ENCODE measurements at places on chromosomes 2 and 18.

DNA sequence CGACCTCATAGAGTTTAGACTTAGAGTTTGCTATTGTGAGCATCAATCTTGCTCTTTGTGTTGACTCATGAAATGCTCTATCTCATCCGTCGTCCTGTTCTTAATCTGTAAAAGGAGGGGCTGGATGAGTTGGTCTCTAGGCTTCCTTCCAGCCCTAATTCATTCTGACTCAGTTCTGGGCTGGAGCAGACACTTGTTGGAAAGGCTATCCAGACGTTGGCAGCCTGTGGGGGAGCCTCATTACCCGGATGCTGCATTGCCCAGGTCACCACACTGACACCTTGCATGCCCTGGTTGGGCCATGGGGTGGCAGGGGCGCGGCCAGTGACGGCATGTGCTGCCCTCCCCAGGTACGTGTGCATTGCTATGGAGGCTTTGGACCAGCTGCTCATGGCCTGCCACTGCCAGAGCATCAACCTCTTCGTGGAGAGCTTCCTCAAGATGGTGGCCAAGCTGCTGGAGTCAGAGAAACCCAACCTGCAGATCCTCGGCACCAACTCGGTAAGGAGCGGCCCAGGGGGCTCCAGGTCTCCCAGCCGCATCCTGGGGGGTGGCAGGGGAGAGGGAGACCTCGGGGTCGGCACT lies 61.5 kb downstream of the EFR3B start:
- DNase-seq, result no peak

DNA sequence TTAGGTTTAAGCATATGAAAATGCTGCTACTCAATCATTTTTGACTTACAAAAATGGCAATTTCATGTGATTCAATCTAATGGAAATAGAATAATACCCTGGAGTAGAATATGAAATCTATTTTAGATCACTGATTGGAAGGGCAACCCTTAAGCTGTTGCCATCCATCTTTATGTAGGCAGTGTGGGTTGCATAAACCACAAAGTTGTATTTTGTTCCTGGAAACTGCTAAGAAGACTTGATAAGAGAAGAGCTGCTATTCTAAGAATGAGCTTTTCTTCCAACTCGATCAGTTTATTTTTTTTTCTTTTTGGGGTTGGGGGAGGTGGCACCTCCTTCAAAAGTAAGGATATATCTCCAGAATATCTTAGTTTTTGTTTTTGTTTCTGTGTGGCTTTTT lies 60.2 kb downstream of the CAVIN2 start:
- no peak for DNase-seq

DNA sequence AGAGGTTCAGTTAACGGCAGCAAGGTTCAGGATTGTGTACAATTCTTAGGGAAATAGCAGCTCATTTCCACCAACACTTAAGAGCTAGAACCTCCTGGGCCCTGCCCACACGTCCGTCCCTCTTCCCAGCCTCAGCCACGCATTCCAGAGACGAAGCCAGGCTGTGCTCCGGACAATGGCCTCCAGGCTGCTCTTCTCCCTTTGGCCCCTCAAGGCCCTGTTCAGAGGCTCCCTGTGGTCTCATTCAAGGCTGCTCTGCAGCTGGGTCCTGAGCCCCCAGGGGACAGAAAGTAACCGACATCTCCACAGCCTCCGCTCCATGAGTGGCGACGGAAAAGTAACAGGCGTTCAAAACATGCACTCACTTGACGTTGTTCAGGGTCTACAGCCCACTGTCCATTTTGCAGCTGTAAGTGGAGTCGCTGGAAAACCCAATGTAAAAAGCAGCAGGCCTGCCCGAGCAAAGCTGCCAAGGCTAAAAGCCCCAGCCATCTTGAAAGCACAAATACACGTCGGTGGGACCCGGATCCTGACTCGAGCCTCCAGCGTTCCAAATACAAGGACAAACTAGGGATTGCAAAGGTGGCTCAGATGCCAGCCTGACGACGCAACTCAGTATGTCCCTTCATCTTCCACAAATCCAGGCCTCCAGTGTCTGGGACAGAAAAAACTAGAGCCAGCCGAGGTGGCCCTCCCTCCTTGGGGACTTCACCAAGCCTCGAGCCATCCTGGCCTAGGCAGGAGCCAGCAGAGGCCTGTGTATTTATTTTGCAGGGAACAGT lies 76.9 kb downstream of the NDUFA10 start:
- no peak for DNase-seq

GRCh38 chr2:189178726-189179569 lies 613 bp downstream of the COL5A2 start:
- DNase-seq, result no peak

GRCh38 chr2:12597610-12598009 lies 119.1 kb upstream of the TRIB2 start:
- DNase-seq, result no peak

- no peak for DNase-seq
Observed at GRCh38 chr2:120859128-120859527, 123.5 kb downstream of the GLI2 start.

DNA sequence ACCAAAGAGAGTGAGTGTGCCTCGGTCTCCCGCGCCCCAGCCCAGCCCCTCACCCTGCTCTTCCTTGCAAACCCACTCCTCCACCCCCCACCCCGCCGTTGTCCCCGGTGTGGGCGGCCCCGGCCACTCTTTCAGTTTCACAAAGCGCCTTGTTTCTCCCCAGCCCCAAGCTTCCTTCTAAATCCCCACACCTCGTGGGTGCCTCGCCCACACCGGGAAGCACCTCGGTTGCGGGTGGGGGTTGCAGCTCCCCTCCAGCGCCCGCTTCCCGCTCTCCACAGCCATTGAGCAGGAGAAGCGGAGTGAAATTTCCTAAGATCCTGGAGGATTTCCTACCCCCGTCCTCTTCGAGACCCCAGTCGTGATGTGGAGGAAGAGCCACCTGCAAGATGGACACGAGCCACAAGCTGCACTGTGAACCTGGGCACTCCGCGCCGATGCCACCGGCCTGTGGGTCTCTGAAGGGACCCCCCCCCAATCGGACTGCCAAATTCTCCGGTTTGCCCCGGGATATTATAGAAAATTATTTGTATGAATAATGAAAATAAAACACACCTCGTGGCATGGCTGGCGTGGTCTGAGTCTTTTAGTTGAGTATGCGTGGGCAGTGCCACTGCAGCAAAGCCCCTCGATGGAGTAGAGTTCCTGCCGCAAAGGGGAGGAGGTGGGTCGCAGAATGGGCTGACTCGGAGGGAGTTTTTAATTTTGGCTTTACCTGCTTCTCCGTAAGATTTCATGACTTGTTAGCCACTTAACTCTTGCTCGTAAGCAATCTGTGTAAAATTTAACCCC lies 848 bp downstream of the TMSB10 start:
- peak; percentile 62 for DNase-seq

- DNase-seq, result no peak
Observed at GRCh38 chr2:68689553-68690537, 44.8 kb upstream of the ARHGAP25 start.

- no peak for DNase-seq
Observed at GRCh38 chr2:100394111-100394641, 23.3 kb downstream of the CHST10 start.

GRCh38 chr2:45055162-45055605 lies 45.9 kb upstream of the SIX2 start:
- no peak for DNase-seq

- no peak for DNase-seq
Observed at GRCh38 chr2:201414099-201415023, 36.9 kb downstream of the TRAK2 start.

GRCh38 chr2:103289105-103289725 lies 527.4 kb downstream of the TMEM182 start:
- no peak for DNase-seq

DNA sequence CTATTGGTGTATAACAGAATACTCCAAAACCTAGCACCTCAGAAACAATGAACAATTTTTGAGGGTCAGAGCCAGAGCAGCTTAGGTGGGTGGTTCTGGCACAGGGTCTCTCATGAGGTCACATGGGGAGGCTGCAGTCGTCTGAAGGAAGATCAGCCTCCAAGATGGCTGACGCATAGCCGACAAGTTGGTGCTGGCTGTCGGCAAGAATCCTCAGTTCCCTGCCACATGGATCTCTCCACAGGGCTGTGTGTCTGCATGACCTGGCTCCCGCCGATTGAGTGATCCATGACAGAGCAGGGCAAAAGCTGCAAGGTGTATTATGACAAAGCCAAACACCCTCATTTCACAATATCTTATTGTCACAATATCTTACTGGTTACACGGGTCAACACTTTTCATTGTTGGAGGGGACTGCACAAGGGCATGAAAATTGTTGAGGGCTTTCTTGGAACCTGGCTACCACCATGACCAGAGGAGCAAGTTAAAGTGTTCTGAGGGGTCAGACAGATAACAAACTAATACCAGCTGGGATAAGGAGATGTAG lies 4.2 kb downstream of the MYL12B start:
- DNase-seq, result no peak

- DNase-seq, result no peak
Observed at GRCh38 chr2:1538663-1539062, 125.4 kb downstream of the TPO start.

- DNase-seq, result no peak
Observed at GRCh38 chr2:189091253-189091652, 88.3 kb downstream of the COL5A2 start.

- no peak for DNase-seq
Observed at GRCh38 chr2:195304310-195304709, 352.7 kb upstream of the SLC39A10 start.

DNA sequence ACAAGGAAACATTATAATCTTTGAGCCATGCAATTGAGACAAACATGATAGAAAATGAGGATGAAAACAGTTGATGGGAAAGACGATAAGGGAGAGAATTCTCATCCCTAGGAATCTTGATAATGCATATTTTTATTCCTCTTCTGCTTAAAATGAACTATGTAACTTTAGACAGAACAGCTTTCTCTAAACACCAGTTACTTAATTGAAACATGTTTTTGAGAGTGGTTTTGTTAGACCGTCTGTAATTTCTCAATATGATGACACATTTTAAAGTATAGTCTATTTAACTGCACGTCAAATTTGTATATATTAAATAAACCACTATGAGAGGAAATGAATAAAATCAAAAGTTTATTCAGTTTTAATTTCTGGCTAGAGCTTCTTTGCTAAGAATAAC lies 1453.9 kb upstream of the NXPH2 start:
- DNase-seq, result no peak

DNA sequence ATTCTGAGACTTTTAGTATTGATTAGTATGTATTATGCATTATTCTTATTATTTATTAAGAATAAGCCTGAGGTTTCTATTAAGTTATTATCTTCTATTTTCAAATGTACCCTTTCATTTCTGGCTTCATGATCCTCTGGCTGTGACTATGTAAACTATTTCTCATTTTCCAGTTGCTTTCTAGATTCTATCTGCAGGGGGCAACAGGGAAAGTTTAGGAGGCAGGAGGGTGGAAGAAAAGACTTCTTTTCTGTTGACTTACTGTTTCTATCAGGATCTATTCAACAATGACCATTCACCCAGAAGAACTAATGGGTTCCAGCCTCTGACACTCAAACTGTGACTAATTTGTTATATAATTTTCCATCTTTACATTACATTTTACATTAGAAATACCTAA lies 653.4 kb upstream of the FSHR start:
- DNase-seq, result no peak

DNA sequence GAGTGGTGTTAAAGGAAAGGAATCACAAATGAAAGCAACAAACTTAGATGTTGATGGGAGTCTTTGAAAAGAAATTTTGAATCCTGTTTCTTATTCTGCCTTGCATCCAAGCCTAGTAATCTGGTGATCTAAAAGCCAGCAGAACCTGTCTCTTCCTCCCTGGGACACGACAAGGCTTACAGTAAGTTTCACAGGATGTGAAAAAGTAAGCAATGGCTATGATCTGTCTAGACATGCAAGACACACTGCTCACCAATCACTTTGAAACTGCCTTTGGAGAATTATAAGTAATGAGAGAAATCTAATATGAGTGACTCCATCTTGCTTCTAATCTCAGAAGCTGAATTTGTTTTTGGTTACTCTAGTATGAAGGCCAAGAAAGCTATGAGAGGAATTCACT lies 103.7 kb downstream of the KCNH7 start:
- DNase-seq, result no peak

DNA sequence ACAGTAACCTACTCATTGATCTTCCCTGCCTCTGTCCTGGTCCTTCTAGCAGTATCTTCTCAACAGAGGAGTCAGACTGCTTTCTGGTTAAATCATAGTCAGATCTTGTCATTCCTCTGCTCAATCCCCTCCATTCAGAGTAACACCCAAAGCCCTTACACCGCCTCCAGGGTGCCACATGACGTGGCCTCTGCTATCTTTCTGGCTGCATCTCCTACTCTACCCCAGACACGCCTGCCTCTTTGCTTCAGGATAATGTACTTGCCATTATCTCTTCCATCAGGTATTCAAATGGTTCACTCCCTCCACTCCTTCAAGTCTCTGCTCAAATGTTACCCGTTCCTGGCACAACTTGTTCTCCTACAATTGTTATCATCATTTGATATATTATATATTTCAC lies 36.3 kb upstream of the ACVR2A start:
- no peak for DNase-seq

DNA sequence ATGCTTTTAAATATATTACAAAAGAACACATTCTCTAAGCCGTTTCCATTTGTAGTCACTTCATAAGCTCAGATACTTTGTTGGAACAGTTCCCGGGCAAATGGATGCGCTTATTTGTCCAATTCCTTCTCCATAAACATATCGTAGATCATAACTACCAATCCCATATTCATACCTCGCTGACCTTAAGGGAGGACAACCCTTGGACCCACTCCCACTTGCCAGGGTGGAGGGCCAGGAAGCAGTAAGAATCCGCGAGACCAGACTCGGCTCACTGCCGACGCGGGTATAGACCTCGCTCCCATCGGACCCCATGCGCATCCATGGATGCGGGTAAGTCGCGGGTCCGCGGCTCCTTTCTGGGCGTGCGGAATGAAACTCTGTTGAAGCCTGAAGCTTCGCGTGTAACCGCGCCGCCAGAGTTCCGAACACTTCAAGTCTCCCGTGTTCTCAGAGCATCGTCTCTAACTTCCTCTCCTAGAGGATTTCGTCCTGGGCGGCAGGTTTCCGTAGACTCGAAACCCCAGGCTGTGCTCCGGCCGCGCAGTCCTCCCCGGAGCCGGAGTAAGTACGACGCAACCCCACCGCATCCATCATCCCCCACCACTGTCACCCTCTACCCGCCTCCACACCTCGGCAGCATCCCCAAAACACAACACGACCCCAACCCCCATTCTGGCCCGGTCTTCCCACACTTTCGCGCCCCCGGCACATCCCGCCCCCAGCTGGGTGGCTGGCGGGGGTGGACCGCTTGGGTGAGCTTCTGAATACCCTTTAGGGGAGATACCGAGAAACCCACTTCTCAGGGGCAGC lies 1.1 kb downstream of the DSC3 start:
- DNase-seq, result no peak

GRCh38 chr18:40250236-40250635 lies 1704.8 kb upstream of the PIK3C3 start:
- DNase-seq, result no peak

GRCh38 chr18:48939205-48940097 lies 11.3 kb downstream of the SMAD7 start:
- DNase-seq, result no peak

All from NCI-H1417 (cell line).